Spleen (tissue), 13 donors: ENCODE measurements at places on chromosomes 3 and 15. TPM values are rescaled to one million over a fixed set of nuclear protein-coding genes. Genes with fewer than 3 reads are reported as not detected.

The SLC12A8 gene
- 1.6 TPM for total RNA-seq

The GYG1 gene
- 53.0 TPM for total RNA-seq

The HAPLN3 gene
- total RNA-seq: 12.6 TPM

The GRAMD1C gene
- total RNA-seq: 3.8 TPM

The SPTSSB gene
- total RNA-seq: 1.7 TPM

The STRIT1 gene
- not detected for total RNA-seq

The UBE2E1 gene
- total RNA-seq: 87.2 TPM

The MAGI1 gene
- total RNA-seq: 93.9 TPM

The FRMD5 gene
- 0.43 TPM for total RNA-seq
